ENCODE measurements at places on chromosomes 2 and 18. TPM values are rescaled to one million over a fixed set of nuclear protein-coding genes. Genes with fewer than 3 reads are reported as not detected.

Gene GPAT2
- 4.9 TPM for polyA plus RNA-seq

Gene SPATS2L
- polyA plus RNA-seq, result 243 TPM

Gene PRKAG3
- polyA plus RNA-seq, result not detected

Gene ENOSF1
- polyA plus RNA-seq, result 16.4 TPM

Gene UGT1A5
- not detected for polyA plus RNA-seq

Gene KIAA2012
- 0.13 TPM for polyA plus RNA-seq

Gene SGPP2
- polyA plus RNA-seq, result not detected

DNA sequence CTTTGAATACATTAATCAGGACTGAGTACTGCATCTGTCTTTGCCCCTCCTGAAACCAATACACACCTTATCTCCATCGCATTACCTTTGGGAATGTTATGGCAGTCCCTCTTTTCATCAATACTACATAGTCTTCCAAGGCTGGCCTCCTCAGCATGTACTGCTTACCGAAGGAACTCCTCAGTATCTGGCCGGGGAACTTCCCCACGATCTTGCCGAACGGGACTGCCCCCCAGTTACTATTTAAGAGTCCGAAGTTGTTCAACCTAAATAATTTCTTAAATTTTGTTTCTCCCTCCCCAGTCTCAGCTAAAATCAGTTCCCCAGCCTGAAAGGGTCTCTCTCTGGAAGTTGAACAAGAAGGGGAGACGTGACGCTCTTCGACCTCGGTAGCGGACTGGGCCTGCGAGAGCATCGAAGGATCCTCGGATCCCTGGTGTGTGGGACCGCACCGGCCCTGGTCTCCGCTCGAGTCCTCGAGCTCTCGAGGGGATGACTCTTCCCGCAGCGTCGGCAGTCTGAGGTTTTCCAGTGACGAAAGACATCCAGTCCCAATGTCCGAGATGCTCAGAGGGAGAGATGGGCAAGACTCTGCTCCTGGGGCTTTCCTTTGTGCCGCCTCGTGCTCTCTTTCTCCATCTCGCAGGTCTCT, 489 bp downstream of the TRMT61B start:
- no peak for DNase-seq

DNA sequence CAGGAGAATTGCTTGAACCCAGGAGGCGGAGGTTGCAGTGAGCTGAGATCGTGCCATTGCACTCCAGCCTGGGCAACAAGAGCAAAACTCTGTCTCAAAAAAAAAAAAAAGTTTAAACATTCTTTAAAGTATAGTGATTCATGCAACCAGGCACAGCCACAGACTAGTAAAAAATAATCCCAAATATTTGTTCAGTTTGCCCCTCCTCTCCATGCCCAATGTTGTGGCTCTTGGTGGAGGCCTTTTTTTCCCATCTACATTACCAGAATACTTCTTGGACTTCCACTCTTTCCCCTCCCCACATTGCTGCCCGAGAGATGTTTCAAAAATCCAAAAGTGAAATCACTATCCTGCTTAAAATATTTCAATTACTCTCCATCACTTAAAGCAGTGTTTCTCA, 5.1 kb upstream of the MALT1 start:
- no peak for DNase-seq

DNA sequence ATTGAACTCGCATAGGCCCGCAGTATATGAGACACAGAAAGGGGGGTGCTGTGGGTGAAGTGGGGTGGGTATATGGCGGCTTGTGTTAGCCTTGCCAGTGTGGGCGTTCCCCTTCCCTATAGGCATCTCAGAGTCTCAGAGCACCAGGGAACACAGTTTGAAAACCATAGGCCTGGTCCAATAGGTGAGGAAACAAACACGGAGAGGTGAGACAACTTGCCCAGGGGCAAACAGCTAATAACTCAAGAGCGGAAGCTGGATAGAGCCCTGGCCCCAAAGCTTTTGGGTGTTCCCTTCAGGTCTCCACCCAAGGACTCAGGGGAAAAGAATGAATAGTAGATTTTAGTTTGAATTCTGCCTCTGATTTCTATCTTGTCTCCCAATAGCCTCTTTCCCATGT, 7.9 kb downstream of the LIPG start:
- no peak for DNase-seq

- DNase-seq, result no peak
Measured at GRCh38 chr2:12001621-12002020, 255.2 kb downstream of the LPIN1 start.

DNA sequence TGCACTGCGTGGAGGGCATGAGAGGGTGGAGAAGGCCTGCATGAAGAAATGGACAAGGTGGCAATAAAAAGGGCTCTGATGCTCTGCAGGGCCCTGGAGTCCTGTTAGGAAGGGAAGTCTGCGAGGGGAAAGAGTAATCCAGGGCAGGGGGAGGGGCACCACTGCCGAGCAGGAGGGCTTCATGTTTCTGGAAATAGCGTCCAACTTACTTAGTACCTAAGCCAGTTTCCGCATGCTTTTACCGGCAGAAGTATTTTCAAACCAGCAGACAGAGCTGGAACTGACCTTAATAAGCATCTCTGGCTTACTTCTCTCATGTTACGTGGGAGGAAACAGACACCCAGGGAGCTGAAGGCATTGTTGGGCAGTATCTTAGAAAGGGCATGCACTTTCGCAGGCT, 156.7 kb downstream of the GALNT14 start:
- DNase-seq, result no peak

DNA sequence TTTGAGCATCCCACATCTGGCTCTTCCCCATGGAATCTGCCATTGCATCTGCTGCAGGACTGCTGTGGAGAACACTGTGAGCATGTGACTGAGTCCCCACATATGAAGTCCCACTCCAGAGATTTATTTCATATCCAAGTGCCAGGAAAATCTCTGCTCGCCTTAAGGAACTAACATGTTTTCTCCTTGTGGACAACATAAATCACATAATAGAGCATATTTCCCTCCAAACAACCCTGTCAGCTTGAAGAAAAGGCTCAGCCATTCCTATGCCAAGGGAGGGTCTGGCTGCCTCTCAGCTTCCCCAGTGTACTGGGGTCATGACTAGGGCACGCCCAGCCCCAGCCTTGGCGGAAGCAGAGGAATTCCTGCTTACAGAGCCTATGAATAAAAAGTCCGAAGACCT, 193.7 kb downstream of the DNER start:
- DNase-seq, result no peak

- DNase-seq, result no peak
Measured at GRCh38 chr18:41992066-41992465, 37.0 kb downstream of the PIK3C3 start.

GRCh38 chr2:65049010-65049639, 7.1 kb upstream of the CEP68 start:
- no peak for DNase-seq

DNA sequence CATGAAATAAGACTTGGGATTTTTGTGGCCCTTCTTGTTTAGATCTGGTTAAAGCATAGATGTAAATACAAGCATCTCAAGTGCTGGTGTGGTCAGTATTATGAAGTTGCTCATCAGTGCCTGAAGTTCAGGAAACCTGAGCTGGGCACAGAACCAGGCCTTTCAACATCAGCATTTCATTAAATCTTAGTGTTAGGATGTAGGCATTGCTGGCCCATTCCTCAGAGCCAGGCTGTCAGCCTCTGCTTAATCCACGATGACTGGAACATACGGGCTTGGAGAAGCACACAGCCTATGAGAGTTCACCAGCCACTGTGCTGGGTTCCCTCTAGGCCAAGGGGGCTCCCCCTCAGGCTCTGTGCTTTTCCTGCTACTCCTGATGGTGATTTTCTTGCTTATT, 270.2 kb downstream of the EN1 start:
- DNase-seq, result no peak

- no peak for DNase-seq
Measured at GRCh38 chr2:24920098-24920808, at the start of gene ADCY3. ADCY3 (minus strand) TSS chr2:24920237; CDS start chr2:24918987, 1,250 bp downstream.

DNA sequence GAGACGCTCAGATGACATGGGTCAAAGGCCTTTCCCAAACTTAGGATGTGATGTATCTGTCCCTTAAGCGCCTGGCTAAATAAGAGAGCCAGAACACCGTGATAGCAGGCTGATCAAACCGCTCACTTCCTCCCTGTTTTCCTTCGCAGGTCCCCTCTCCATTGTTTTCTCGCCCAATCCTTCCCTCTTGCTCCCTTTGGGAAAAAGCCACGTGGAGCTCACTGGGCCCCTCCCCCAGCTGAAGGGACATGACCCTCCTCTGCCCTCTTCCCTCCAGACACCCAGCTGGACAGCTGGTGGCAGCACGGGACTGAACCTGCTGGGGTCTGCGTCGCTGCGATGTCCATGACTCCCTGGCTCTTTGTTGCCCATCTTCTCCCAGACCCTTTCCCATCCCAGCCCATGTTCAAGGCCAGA, 201.7 kb downstream of the TNS1 start:
- DNase-seq, result no peak

GRCh38 chr2:127598711-127599110, 47.2 kb upstream of the GPR17 start:
- DNase-seq, result no peak

All from BJ (cell line).